Melanocyte of skin (primary cell): ENCODE measurements at places on chromosomes 6 and 20. TPM values are rescaled to one million over a fixed set of nuclear protein-coding genes. Genes with fewer than 3 reads are reported as not detected.

GRIK2 gene
- total RNA-seq = 20.4 and 31.7 TPM in 2 replicates

SERPINB1 gene
- total RNA-seq = 15.1 and 32.0 TPM in 2 replicates

KCNQ5 gene
- total RNA-seq = under 0.01 TPM in 1 of 2 replicates, not detected in the other

DDX43 gene
- 0.36 and 1.0 TPM in 2 replicates for total RNA-seq

HLA-DRB5 gene
- total RNA-seq = 2.2 TPM in 1 of 2 replicates, not detected in the other

AVP gene
- total RNA-seq = not detected in 2 replicates

DNAH8 gene
- not detected in 2 replicates for total RNA-seq

ZNF831 gene
- total RNA-seq = not detected in 2 replicates

LIN28B gene
- under 0.01 TPM in 1 of 2 replicates, not detected in the other for total RNA-seq

BTN3A1 gene
- 29.4 and 45.4 TPM in 2 replicates for total RNA-seq

ACSS1 gene
- total RNA-seq = 17.6 and 21.1 TPM in 2 replicates

SLCO4A1 gene
- total RNA-seq = 58.3 and 81.4 TPM in 2 replicates
